ENCODE measurements at places on chromosomes 1 and 21.

GRCh38 chr1:224766266-224766665 is 150.1 kb downstream of the CNIH3 start:
- no peak for DNase-seq

DNA sequence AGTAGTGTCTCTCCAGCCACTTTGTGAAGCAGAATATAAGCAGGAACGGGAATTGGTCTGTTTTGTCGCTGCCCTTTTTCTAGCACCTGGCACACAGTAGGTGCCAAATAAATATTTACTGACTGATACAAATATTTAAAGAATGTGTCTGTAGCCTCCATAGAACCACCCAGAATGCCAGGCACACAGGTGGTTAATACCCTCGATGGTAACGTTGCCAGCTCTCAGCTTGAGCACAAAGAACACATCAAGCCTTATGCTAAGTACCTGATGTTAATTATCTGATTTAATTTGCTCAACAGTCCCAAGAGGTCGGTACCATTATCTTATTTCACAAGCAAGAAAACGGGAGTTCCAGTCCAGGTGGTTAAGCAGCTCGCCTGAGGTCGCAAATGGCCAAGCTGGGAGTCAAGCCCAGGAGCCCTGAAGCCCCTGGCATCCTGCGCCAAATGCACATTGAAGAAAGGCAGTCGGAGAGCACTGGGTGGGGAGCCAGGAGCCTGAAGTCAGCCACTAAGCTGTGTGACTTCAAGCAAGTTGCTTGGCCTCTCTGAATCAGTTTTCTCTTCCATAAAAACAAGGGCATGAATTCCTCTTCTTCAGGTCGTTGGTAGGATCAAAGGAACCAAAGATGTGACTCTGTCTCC is 26.4 kb downstream of the HSPG2 start:
- no peak for DNase-seq

- DNase-seq: no peak
Observed at GRCh38 chr1:119975006-119975405, 78.7 kb upstream of the ADAM30 start.

DNA sequence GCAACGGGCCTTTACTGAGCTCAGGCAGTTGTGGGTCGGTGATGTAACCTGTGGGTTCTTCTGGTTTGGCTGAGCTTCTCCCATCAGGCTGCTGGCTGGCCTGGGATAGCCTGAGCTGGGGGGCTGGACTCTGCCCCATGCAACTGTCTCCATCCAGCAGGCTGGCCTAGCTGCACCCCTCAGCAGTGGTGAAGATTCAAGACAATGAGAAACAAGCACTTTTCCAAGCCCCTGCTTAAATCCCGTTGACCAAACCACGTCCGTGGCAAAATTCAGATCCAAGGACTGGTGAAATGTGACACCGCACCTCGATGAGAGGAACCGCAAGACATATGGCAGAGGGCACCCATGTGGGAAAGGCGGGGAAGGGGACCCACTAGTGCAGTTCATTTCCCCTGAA is 25.6 kb downstream of the PRSS38 start:
- DNase-seq: no peak

- no peak for DNase-seq
Observed at GRCh38 chr1:68028566-68028965, 21.9 kb downstream of the DIRAS3 start.

- no peak for DNase-seq
Observed at GRCh38 chr1:13652238-13652637, 47.8 kb upstream of the PRDM2 start.
